Activated CD4-positive, alpha-beta T cell treated with anti-CD3 and anti-CD28 coated beads for 36 hours (primary cell): ENCODE measurements at places on chromosomes 2 and 18.

DNA sequence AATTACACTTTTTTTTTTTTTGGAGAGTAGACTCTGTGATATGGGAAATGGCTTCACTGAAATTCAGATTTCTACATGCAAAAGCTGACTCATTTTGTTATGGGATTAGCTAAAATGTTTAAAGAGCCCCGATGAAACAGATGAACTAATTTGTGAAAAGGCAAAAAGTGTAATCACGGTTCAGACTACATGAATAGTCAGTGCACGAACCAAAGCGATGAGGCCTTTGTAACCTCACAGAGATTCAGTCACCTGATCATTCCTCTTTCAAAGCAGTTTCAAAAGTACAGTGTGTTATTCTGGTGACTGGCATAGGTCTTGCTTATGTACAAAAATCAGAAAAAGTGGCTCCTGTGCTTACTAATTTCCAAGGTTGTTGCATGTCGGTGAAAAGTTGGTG lies 44.6 kb downstream of the TGIF1 start:
- no peak for DNase-seq

DNA sequence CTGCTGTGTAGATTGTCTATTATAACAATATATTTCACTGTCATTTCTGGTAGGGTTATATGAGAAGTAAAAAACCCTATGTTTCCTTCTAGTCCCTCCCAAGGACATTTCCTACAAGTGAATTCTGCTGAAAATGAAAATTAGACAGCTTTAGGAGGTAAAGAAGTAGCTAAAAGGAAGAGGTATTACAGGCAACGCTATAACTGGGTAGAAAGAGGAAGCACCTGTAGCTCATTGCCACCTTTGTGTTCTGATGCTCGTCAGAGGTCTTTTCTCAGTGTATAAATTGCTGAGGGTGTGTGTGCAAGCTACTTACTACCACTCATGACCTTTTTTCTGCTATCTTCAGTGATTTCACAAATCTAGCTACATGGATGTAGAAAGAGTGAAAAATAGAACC lies 1.4 kb downstream of the DNAJC10 start:
- DNase-seq: no peak

GRCh38 chr2:54161660-54162424 lies 46.4 kb downstream of the ACYP2 start:
- no peak for DNase-seq

- DNase-seq: no peak
These were observed 43.4 kb upstream of the TNFRSF11A start for GRCh38 chr18:62281684-62282083.

DNA sequence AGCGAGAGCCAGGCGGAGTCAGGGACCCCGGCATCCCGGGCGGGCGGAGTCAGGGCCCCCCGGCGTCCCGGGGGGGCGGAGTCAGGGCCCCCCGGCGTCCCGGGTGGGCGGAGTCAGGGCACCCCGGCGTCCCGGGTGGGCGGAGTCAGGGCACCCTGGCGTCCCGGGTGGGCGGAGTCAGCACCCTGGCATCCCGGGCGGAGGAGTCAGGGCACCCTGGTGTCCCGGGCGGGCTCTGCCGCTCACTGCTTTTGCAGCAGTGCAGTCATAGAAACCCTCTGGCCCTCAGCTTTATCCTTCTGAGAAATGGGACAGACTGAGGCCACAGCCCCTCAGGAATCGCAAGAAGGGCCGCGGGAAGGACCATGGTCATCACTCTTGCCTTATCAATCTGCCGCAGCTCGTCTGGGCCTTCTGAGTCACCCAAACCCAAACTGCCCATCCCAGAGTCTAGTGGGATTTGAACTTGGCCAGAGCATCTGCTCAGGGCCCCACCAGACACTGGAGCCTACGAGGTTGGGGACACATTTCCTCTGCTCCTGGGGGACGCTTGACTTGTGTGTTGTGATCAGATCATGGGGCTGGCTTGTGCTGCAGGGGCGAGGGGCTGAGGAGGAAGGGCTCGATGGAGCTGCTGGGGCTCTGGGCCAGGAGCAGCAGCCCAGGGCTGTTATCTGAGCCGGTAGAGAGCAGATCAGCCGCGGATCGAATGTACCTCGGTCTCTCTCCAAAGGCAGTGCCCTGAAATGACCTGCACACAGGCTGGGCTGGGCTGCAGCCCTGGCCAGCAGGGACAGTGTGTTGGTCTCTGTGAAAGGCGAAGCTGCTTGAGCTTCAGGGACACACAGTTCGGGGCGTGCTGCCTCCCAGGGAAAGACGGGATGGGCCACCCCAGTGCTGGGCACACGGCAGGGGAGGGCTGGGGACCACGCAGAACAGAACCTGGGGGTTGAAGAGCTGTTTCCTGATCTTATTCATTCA lies 290.1 kb upstream of the HDAC4 start:
- no peak for DNase-seq

DNA sequence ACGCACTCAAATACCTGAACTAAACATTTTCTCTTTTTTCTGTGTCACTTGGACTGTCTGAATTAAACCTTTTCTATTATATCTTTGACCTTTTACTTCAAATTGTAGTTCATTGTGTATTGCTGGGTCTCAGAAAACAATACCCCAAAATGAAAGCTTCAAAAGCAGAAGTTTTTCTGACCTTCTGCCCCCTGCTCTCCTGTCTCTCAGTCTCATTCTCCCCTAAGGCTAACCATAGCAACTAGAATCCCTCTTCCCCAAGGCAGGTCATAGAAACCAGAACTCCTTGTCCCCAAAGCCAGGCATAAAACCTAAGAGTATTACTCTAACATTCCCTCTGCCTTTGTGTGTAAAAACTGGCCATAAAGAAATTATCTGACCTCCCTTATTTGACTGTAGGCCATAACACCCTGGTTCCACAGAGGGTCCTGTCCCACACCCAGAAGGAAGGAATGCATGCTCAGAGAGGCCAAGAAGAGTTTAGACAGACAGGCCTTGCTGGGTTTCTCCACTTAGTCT lies 93.5 kb upstream of the B3GNT2 start:
- no peak for DNase-seq

DNA sequence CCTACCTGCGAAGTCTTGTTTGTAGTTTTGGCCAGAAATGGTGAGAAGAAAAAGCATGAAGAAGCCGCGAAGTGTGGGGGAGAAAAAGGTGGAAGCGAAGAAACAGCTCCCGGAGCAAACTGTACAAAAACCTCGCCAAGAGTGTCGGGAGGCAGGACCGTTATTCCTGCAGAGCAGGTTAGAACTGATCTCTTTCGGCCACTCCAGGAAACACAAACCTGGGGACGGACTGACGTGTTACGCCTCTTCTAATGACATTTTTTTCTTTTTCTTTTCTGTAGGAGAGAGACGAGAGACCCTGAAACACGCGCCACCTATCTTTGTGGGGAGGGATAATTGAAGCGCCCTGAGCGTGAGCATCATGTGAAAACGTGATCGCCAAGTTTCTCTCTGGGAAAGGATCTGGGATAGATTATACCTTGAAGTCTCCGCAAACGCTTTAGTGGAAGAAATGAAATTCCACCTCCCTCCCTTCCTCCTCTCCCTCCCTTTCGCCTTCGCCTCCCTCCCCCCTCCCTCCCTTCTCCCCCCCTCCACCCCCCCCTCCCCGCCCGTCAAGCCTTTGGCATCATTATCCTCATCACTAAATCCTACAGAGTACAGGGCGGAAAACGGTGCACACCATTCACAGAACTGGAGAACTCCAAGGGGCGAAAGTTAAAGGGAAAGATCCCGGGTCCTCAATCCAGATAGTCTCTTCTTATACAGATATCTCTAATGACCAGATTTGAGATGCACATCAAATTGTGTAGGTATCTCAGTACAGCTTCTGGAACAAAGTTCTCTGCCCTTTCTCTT lies at the start of gene ZEB2:
TSS of gene ZEB2 (minus strand) at position 186 of the 798 bp plus-strand sequence. CDS start 2,769 bp downstream, outside the sequence.
- DNase-seq: peak; percentile 58

DNA sequence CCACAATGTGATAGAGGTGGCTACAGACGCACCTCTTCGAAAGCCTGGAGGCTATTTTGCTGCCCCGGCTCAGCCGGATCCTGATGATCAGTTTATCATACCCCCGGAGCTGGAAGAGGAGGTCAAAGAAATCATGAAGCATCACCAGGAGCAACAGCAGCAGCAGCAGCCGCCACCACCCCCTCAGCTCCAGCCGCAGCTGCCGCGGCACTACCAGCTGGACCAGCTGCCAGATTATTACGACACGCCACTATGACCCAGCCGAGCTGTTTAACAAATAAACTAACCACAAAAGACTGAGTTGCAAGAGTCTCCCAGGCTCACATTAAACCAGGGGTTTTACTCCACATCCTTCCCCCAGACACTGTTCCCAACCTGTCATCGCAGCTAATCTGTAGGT lies 263.8 kb downstream of the PHLPP1 start:
- DNase-seq: no peak

- DNase-seq: no peak
These were observed 131.0 kb upstream of the CHAC2 start for GRCh38 chr2:53636596-53636995.

DNA sequence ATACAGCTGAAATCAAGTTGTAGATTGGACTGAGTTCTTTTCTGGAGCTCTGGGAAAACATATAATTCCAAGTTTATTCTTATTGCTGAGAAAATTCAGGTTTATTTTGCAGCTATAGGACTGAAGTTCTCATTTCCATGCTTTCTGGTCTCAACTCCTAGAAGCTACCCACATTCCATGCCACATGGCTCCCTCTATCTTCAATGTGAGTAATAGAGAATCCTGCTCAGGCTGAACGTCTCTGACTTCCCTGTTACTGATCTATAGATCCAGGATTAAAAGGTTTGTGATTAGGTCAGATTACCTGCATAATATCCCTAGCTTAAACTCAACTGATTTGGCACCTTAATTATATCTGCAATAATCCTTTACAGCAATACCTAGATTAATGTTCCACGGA lies 453.8 kb upstream of the MC4R start:
- no peak for DNase-seq

GRCh38 chr2:144003460-144004075 lies 516.4 kb downstream of the ZEB2 start:
- DNase-seq: no peak

- no peak for DNase-seq
These were observed 247.5 kb downstream of the KCNJ3 start for GRCh38 chr2:154945984-154946383.

- DNase-seq: peak; percentile 19
These were observed 10.5 kb upstream of the CDK15 start for GRCh38 chr2:201795607-201796477.

- no peak for DNase-seq
These were observed 849.1 kb upstream of the POU3F3 start for GRCh38 chr2:104004821-104005220.

- DNase-seq: no peak
These were observed 1482.7 kb upstream of the NXPH2 start for GRCh38 chr2:140262908-140263307.

DNA sequence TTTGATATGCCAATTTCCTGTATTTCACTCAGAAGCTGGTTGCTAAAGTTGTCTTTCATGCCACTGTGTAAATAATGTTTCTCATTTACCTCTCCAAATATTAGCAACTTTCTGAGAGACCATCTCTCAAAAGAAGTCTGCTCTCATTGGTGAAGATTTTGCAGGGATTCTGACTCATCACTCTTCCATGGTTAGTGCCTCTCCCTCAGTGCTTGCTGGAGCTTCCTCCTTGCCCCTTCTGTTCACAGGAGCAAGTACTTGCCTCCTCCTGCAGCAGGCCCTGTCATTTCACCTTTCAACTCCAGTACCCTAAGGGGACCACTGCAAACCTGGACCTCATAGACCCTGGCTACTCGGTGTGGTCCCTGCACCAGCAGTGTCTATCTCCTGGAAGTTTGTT lies 168.8 kb downstream of the ZNF385B start:
- no peak for DNase-seq

GRCh38 chr2:217254111-217254510 lies 394.2 kb upstream of the TNP1 start:
- no peak for DNase-seq

DNA sequence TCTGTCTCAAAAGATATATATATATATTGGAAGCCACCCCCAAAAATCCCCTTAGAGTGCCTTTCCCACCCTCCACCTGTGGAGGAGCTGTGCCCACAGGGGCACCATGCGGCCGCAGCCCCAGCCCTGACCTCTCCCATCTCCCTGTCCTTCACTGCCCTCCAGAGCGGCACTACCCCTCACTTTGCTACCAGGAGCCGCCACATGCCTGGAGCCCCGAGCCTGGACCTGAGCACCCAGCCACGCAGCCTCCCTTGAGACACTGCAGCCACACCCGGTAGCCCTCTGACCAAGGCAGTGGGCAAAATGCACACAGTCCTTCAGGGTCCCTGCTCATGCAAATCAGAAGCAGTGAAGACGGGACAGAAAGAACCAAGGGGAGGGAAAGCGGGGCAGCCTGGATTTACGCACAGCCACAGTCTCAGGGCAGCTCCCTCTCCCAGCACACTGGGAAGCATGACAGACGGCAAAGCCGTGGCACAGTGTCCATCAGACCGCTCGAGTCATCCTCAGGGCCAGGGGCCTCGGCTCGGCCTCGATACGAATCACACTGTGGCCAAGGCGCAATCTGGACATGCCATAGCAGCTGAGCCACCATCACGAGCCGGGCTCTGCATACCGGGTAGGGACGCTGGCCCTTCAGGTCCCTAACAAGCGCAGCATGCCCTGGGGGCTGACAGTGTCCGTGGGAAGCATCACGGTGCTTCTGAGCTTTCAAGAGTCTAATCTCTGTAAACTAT lies 10.1 kb downstream of the HDAC4 start:
- DNase-seq: no peak

DNA sequence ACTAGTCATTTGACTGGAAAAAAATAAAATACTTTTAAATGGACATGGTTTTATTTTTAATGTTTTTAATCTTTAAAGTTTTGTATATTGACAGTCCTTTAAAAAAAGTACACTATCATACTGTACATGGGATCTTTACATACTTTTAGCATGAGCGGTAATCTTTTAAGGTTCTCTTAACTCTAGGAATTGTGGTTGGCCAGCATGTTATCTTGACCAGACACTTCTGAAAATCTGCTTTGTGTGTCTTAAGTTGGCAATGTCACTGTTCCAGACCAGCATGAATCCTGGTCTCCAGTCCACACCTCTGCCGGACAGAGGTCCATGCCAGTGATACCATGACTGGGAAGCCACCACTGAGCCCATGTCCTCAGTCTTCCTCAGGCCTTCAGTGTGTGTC lies 17.7 kb downstream of the ITGB1BP1 start:
- no peak for DNase-seq

DNA sequence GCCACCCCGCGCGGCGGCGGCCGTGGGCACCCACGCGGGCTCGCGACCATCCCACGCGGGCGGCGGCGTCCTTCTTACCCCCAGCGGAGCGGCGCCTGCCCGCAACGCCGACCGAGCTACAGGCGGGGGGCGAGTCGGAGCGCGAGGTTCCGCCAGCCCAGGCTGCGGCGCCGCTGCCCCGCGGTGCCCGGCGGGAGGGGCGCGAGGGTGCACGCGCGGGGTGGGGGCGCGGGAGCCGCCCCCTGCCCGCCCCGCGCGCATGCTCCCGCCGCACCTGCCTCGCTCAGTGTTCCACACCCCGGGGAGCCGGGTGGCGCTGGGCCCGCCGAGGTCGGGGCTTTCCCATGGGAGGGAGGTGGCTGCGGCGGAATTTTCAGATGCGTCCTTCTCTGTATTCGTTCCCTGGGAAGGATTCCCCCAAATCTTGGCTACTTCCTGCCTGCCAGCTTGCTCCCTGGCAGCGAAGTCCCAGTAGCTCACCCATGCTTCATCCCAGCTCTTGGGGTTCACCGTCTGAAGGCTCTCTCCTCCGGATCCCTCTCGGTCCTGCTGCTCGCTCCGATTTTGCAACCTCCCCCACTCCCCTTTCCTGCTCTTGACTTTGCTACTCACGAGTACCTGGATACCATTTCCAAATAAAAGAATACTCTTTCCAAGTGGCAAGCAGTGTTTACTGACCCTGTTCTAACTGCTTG lies at the start of gene L3MBTL4:
TSS of gene L3MBTL4 (minus strand) at position 189 of the 695 bp plus-strand sequence. CDS start 103,286 bp downstream, outside the sequence.
- peak; percentile 26 for DNase-seq

GRCh38 chr2:182655750-182656149 lies 60.3 kb upstream of the DNAJC10 start:
- no peak for DNase-seq
